ENCODE measurements at places on chromosomes 3 and 15.

- DNase-seq, result no peak
These were observed 14.4 kb upstream of the DAPK2 start for GRCh38 chr15:64060716-64061115.

DNA sequence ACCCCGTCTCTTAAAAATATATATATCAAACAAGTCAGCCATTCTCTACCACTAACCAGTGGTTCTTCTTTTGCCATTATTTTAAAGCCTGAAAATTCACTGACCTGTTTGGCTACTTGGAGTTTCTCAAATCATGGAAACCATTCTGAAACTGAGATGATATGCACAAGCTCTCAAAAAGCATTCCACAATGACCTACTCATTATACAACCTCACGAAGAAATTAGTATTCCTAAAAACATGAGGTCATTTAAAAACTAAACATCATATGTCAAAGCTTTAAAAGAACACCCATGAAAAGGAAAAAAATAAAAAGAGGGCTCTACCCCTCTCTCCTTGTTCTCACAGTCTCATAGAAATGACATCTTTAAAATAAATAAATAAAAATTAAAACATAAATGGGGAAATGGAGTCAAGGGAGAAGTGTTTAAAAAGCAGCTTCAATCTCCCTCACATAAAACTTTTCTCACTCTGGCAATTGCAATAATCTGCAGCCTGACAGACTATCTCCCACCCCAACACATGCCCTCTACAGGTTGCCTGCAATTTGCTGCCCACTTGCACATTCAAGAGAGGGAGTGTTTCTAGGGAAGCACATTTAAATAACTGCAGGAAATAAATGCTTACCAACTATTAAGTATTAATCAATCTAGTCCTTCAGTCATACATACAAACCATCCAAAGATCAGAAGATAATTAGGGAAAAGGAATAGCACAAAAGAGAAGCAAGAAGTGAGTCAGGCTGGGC, 73.3 kb downstream of the TRANK1 start:
- DNase-seq, result no peak

DNA sequence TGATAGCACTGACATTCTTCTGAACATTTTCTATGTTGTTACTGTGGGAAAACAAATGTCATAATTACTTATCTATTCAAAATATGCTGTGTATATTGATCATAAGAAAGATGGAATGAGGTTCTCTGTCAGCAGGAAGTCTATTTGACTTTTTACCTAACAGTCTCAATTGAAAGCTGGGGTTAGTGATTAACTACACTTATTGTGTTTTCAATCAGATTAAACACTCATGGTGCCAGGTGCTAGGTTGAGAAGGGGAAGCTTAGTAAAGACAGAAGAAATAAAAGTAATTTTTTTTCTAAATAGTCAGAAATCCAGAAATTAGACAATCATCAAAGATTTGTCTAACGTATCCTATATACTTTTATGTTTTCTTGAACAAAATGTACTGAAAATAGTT, 281.0 kb upstream of the NR2E3 start:
- no peak for DNase-seq

- no peak for DNase-seq
These were observed 330.6 kb upstream of the TLE3 start for GRCh38 chr15:70428211-70428822.

- no peak for DNase-seq
These were observed 131.2 kb downstream of the IMPG2 start for GRCh38 chr3:101189176-101189575.

DNA sequence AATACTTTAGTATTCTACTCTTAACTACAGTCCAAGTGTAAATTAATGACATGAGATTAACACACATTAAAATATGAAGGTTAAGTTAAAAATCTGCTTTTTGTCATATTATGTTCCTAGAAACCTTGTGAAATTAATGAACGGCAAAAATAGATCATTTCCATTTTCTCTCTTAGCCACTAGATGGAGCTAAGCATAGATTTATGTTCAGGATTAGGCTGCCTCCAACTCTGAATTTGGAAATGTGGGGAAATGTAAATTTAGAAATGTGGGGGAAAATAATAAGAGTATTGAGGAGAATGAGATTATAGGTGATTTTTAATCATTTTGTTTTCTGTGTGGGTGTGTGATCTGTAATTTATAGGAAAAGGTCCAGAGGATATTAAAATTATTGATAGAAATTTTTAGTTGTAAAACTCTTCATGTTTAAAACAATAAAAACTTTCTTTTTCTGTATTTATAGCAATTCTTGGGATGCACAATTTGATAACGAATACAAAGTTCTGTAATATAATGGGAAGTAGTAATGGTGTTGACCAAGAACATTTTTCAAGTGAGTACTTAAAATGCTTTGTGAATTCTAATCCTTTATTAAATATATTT, 59.2 kb downstream of the TMOD3 start:
- no peak for DNase-seq

DNA sequence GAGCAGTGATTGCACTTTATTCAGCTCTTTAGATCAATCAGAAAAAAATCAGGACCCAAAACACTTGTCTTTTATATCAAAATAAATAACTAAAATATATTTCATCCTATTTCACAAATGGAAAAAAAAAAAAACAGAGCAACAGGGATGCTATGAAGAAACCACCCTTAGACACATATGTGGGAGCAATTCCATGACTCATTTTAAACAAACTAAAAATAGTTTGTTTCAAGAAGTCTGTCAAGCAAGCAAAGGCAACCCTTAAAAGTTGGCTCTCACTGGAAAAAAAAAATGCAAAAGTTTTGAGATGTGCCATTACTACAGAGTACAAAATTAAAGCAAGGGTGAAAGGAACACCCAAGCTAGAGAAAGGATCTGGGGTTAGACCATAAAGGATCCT, 5.7 kb downstream of the ATP13A3 start:
- no peak for DNase-seq

DNA sequence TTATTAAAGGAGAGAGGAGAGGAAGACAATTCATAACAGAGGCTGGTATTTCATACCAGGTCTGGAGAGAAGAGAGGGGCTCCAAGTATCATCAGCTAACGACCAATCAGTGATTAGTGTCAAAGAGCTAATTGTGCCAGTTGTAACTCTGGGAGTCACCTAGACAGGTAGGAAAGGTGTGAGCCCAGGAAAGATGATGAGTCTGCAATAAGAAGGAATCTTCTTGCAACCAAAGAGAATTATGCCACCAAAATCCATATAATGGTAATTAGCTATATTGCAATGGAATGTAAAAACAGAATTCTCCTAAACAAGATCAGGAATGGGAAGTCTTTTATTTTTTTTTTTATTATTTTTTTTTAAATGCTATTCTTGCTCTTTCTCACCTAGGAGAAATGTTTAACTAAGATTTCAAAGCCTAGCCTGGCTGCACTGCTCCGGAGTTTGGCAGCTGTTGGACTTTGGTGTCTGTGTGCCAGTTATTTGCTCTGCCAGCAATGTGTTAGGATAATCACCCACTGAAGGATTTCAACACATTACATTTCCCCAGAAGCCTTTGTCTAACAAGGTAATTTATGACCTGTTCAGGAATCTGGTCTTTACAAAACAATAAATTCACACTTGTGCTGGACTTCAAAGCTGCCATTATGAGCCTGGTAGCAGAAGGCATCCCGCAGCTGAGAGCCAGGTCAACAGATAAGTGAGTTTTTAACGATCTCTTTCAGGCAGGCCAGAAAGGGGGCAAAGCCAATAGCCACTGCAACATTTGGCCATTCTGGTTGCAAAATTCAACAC, 89.4 kb downstream of the FOXB1 start:
- no peak for DNase-seq

DNA sequence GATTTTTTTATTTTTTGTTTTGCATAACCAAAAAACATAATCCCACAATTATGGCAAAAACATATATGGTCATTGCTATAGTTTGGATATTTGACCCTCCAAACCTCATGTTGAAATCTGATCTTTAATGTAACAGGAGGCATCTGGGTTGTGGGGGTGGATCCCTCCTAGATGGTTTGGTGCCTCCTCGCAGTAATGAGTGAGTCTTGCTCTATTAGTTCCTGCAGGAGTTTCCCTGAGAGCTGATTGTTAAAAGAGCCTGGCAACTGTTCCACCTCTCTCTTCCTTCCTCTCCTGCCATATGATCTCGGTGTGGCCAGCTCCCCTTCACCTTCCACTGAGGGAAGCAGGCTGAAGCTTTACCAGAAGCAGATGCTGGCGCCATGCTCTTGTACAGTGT, 33.2 kb upstream of the TRIM59 start:
- no peak for DNase-seq

DNA sequence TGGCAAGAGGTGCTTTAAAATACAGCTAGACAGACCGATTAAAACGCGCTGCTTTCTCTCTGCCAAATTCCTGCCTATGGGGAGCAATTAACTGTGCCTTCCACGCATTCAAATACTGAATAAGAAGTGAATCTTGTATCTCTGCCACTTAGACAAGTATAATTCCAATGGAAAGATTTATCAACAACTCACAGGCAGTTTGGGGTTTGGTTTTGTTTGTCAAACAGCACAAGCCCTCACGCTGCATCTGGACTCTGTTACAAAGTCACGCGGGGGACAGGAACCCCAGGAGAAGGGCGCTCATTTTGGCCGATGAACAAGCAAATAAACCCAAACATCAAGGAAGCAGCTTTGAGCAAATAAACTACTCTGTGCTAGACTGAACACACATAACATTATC, 61.8 kb upstream of the TMCO5A start:
- no peak for DNase-seq

GRCh38 chr3:121834157-121834670, 646 bp downstream of the IQCB1 start:
- no peak for DNase-seq

GRCh38 chr3:69451594-69451993, 65.7 kb upstream of the FRMD4B start:
- DNase-seq, result no peak

- no peak for DNase-seq
These were observed 23.1 kb upstream of the EIF4A2 start for GRCh38 chr3:186760141-186760833.
